Coronary artery (tissue), 2 donors: ENCODE measurements at places on chromosomes 7 and 10.

DNA sequence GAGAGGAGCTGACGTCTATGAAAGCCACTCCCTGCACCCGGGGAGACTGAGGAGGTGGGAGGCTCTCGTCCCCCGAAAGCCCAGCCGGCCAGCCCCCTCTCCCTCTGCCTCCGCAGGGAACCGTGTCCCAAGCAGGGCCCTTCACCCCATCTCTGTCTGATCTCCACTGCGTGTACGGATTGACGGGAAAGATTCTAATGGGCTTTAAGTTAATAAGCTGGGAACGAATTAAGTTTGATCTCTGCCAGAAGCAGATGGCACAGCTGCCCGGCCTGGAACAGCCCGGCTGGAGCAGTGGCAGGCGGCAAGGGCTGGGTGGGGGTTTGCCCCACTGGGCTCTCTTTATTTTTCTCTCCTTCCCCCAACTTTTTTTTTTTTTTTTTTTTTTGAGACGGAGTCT, 6.1 kb upstream of the SLC29A4 start:
- DNase-seq: no peak

GRCh38 chr7:988963-989529, 6.1 kb downstream of the CYP2W1 start:
- no peak for DNase-seq

- no peak for DNase-seq
These were observed 74.0 kb upstream of the ITGB1 start for GRCh38 chr10:33031815-33032653.

DNA sequence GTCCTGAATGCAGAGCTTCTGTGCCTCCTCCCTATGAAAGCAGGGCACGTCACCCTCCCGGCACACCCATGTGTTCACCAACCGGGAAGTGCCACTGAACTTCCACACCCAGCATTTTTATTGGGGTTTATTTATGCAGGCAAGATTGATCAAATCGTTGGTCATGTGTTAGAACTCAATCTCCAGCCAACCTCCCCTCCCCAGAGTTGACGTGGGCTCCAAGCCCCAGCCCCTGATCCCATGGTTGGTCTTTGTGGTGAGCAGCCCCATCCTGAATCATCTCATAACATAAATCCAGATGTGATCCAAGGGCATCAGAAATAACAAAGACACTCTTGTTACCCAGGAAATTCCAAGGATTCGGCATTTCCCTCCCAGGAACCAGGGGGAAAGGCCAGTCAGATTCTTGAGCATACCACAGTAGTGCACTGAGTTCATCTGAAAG, 151.2 kb downstream of the TPST1 start:
- no peak for DNase-seq

GRCh38 chr10:127826154-127826725, 66.5 kb downstream of the CLRN3 start:
- DNase-seq: no peak

DNA sequence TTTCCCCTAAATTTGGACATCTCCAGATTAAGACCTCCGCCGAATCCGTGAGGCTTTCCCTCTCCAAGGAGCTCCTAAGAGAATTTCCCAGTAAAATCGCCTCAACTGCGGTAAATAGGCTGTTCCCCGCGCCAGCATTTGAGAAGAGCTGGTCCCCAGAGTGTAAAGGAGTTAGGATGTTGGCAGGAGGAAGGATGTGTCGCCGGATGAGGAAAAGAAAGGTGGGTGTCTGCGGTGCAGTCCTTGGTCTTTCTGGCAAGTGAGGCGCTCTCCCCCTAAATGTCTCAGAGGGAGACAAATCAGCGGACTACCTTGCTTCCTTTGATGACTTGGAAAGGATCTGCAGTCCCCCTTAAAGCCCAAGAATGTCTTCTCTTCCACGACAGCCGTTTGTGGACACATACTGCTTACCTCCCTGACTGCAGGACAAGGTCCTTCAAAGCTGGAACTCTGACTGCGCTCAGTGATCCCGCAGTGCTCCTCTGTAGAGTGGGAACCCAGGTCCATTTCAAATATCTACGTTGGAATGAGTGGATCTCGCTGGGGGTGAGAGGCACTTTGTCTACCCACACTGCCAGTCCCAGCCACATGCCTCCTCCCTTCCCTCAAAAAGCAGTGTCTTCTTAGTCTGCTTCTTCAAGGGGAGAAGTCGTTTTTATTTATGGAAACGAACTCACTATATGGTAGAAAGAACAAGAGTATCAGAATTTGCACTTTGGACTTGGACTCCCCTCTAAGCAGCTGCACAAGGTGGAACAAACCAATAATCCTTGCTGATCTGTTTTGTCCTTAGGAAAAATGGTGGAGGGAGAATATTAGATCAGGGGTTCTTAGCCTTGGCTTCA, 1.1 kb upstream of the DLG5 start:
- DNase-seq: no peak

DNA sequence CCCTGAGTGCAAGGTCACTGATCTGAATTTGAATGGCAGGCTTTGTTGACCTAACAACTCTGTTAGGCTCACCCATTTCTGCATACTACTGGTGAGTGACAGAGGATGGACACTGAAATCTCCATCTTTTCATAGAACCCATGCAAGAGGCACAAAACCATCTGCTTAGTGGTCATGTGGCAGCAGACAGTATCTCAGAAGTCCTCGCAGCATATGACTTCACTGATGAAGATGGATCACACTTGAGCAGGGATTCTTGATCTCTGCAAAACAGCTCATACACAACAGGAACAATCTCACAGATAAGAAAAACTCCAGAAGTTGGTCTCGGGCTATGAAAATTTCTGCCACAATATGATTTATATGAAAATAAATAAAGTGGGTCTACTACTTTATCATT, 487.9 kb downstream of the KCNMA1 start:
- DNase-seq: no peak

GRCh38 chr7:130865408-130866236, 131.6 kb upstream of the KLF14 start:
- DNase-seq: no peak

DNA sequence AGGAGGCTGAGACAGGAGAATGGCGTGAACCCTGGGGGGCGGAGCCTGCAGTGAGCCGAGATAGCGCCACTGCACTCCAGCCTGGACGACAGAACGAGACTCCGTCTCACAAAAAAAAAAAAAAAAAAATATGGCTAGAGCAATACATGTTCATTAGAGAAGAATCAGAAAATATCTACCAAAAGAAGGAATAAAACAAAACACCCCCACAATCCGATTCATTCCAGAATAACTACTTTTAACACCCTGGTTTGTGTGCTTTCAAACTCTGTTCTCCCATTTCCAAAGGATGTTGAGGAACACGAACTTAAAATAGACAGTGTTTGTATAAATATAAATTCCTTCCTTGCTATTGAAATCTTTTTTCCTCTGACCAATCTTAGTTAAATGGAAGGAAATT, 6.5 kb downstream of the PDSS1 start:
- DNase-seq: no peak

DNA sequence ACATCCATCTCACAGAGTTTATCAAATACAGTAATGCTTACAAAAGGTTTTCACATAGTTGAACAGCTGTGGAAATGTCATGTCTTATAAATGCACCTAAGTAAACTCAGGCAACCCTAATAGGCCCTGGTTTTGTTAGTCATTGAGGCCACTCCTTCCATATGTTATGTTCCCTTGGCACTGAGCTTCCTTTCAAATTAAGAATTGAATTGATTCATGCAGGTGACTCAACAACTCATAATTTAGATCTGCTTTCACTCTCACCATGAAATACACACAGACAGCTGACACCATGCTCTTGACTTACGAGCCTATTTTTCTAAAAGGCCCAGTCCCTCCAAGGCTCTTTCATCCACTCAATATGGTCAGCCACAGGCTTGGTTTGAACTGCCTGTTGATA, 476.9 kb downstream of the KCNMA1 start:
- DNase-seq: no peak

- DNase-seq: no peak
These were observed 155.6 kb upstream of the GHITM start for GRCh38 chr10:83983578-83984255.

GRCh38 chr7:129298268-129298893, 73.6 kb downstream of the AHCYL2 start:
- DNase-seq: no peak

GRCh38 chr10:70602665-70603448, at the start of gene PRF1:
Gene PRF1, minus strand, starts transcription at chr10:70602741. Its CDS starts 1,839 bp downstream, at chr10:70600902.
- DNase-seq: no peak

- no peak for DNase-seq
These were observed 19.8 kb downstream of the VOPP1 start for GRCh38 chr7:55552320-55553023.

DNA sequence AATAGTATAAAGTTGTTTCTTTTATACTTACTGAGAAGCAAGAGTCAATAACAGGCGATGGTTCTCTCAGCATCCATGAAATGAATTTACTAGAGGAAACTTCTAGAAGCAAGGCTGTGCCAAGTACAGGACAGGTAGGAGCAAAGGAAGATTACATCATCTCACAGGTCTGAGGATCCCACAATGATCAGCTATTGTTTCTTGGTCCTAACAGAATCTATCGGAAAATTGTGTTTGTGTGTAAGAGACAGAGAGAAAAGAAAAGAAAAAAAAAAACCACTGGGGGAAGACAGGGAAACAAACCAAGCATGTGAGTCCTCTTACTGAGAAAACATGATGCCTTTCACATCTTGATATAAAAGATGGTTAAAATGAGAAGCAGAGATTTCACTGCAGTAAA, 535.0 kb upstream of the NRP1 start:
- no peak for DNase-seq

- no peak for DNase-seq
These were observed 10.8 kb downstream of the LMOD2 start for GRCh38 chr7:123666492-123666891.
